ENCODE measurements at places on chromosomes 12 and 14. TPM values are rescaled to one million over a fixed set of nuclear protein-coding genes. Genes with fewer than 3 reads are reported as not detected.

Gene CLEC7A
- total RNA-seq, result 0.28 TPM

Gene OR9K2
- total RNA-seq, result not detected

Gene FAM186B
- 0.19 TPM for total RNA-seq

Gene NR1H4
- not detected for total RNA-seq

Gene CLEC9A
- not detected for total RNA-seq

Gene DDIT3
- total RNA-seq, result 61.9 TPM

Gene INF2
- 70.9 TPM for total RNA-seq

Gene DEGS2
- 0.07 TPM for total RNA-seq

Gene OR4E2
- 10.8 TPM for total RNA-seq

Gene TEX22
- total RNA-seq, result 2.1 TPM

Gene KRT1
- not detected for total RNA-seq

Gene C1RL
- 4.0 TPM for total RNA-seq

Gene BATF
- not detected for total RNA-seq

Gene MDGA2
- not detected for total RNA-seq

Gene AVPR1A
- 1.9 TPM for total RNA-seq

Gene SOAT2
- not detected for total RNA-seq

Gene SLC17A8
- not detected for total RNA-seq

Gene GPX2
- total RNA-seq, result 0.33 TPM

Gene TAS2R42
- not detected for total RNA-seq

Gene KRT75
- total RNA-seq, result not detected

All from A673 (cell line).